ENCODE measurements at places on chromosomes 1 and 21.

DNA sequence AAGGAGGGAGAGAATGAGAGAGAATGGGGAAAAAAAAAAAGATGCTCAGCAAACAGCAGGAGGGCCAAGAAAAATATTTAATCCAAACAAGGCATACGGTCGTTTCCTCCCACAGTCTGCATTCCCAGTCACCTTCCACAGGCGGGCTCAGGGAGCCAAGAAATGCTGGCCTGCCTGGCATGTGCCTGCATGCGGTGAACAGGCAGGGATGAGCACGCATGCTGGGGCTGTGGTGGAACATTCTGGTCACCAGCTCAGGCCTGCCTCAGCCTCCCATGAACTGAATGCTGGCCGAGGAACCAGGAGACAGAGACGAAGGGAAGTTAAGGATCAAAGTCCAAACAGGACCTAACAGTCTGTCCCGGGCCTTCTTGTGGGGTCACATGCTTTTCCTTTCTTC is 335.3 kb downstream of the ASTN1 start:
- DNase-seq = no peak

GRCh38 chr1:181104042-181104789 is 15.7 kb downstream of the IER5 start:
- no peak for DNase-seq

GRCh38 chr21:39007532-39007931 is 175.7 kb downstream of the PSMG1 start:
- no peak for DNase-seq

- DNase-seq = no peak
Measured at GRCh38 chr1:212317916-212318315, 32.7 kb downstream of the PPP2R5A start.

GRCh38 chr1:223197923-223198627 is 55.0 kb upstream of the TLR5 start:
- no peak for DNase-seq

DNA sequence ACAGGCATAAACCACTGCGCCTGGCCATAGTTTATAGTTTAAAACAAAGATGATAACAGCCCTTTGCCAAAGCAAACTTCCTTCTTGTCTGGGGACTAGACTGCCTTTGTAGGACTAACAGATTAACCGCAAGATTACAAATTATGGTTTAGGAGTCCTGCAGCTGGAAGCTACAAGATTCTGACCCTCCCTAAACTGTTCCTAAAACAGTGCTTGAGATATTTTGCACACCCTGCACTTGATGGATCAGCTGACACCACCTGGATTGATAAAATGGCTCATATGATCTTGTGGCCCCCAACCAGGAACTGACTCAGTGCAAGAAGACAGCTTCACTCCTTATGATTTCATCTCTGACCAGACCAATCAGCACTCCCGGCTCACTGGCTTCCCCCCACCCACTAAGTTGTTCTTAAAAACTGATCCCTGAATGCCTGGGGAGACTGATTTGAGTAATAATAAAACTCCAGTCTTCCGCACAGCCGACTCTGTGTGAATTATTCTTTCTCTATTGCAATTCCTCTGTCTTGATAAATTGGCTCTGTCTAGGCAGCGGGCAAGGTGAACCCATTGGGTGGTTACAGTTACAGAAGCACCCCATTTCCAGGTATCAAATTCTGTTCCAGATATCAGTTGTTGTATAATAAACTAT is 13.8 kb upstream of the RNF11 start:
- DNase-seq = no peak

GRCh38 chr21:36518883-36519492 is 39.1 kb upstream of the CLDN14 start:
- no peak for DNase-seq

DNA sequence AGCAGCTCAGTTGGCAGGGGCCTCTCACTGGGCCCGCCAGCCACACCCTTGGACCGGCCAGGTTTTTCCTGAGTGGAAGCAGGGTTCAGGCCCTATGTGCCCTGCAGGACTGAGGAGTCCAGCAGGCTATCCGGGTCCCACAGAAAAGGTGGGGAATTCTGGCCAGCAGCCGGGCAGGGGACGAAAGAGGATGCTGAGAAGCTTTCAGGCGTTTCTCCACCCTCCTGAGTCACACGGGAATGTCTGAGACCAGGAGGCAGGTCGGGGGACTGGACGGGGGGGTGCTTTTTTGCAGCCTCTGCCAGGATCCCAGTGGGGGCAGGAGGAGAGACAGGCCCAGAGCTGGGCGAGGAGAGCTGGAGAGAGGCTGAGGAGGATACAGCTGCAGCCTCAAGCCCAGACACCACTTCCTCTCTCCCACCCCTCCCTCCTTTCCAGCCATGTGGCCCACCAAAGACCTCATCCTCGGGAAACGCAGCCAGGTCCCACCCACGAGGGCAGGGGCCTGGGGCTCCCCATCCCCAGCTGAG is 105.4 kb downstream of the SPSB1 start:
- peak; percentile 38 for DNase-seq

- peak; percentile 88 for DNase-seq
Measured at GRCh38 chr1:11858968-11859871, 475 bp upstream of the NPPB start.

GRCh38 chr1:42927920-42928505 is 30.7 kb downstream of the SLC2A1 start:
- no peak for DNase-seq
